C1 segment of cervical spinal cord (tissue), 14 donors: ENCODE measurements at places on chromosomes 1 and 21.

DNA sequence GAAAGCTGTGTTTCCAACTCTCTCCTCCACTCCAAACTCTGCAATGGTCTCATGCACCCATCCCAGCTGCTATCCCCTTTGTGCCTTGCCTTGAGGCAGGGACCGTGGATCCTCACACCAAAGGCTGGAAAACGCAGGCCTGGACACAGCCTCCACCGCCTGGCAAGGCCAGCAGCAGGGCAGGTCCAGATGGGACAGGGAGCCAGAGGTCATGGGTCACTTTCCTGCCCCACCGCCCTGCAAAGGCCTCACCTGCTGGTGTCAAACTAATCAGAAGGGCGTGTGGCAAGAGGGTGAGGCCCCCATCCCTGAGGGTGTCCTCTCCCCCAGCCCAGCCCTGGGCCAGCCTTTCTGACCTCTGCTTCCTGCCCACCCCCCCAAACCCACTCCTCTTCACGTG lies 106.3 kb downstream of the PAX7 start:
- no peak for DNase-seq

- DNase-seq, result no peak
Observed at GRCh38 chr1:25620701-25621350, 4.2 kb downstream of the MAN1C1 start.

- no peak for DNase-seq
Observed at GRCh38 chr1:35441926-35442579, 115.2 kb downstream of the KIAA0319L start.

- DNase-seq, result no peak
Observed at GRCh38 chr1:153546371-153546770, 765 bp upstream of the S100A4 start.

- DNase-seq, result no peak
Observed at GRCh38 chr21:14519000-14519399, 27.1 kb downstream of the SAMSN1 start.

GRCh38 chr1:22837332-22837731 lies 126.7 kb downstream of the EPHB2 start:
- no peak for DNase-seq
